ENCODE measurements at places on chromosomes 2 and 18. TPM values are rescaled to one million over a fixed set of nuclear protein-coding genes. Genes with fewer than 3 reads are reported as not detected.

B3GNT7 gene
- 3.2 TPM for polyA plus RNA-seq

NAT8 gene
- polyA plus RNA-seq, result 25.5 TPM

DNA sequence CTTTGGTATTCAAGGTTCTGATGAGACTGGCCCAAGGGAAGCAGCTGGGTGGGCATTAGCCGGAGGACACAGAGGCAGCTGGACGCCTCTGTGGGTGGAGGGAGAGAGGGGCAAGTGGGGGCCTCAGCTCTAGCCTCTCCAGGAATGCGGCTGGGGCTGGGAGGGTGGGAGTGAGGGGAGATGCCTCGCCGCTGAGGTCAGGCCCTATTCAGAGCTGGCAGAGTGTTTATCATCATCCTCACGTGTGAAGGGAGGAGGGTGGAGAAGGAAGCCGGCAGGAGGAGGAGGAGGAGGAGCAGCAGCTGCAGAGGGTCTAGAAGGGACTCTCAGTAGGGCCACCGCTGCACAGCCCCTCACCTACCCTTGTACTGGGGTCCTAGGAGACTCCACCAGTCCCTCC is 43.1 kb downstream of the TNS1 start:
- DNase-seq, result no peak

- no peak for DNase-seq
Measured at GRCh38 chr18:44917216-44918141, 236.8 kb downstream of the SETBP1 start.

DNMT3A gene
- polyA plus RNA-seq, result 79.8 TPM

DNA sequence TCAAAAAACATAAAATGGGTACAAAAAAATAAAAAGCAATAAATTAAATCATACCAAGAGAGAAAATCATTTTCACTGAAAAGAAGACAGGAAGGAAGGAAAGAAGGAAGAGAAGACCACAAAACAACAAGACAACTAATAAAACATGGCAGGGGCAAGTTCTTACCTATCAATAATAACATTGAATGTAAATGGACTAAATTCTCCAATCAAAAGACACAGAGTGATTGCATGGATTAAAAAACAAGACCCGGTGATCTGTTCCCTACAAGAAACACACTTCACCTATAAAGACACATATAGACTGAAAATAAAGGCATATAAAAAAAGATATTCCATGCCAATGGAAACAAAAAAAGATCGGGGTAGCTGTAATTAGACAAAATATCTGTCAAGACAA is 82.6 kb upstream of the CERS6 start:
- DNase-seq, result no peak

Data from right renal pelvis (tissue), 4 donors.